ENCODE measurements at places on chromosomes 12 and 14.

- no peak for DNase-seq
Measured at GRCh38 chr12:43579206-43579605, 27.2 kb upstream of the ADAMTS20 start.

GRCh38 chr12:29706311-29706710, 77.4 kb downstream of the TMTC1 start:
- DNase-seq = no peak

DNA sequence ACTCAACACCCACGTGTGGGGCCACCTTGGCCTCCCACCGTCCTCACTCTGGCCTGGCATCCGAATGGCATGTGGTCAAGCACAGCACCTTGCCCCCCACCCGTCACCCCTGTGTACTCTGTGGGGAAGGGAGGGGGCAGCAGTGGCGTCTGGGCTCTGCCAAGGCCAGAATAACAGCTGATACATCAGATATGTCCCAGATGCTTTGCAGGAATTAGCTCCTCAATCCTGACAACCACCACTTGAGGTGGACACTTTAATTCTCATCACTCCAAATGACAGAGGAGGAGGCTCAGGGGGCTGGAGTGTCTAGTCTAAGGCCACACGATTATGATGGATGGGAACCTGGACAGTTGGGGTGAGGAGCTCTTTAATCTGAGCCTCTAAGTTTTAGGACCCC, 1.7 kb upstream of the KRT80 start:
- DNase-seq = no peak

DNA sequence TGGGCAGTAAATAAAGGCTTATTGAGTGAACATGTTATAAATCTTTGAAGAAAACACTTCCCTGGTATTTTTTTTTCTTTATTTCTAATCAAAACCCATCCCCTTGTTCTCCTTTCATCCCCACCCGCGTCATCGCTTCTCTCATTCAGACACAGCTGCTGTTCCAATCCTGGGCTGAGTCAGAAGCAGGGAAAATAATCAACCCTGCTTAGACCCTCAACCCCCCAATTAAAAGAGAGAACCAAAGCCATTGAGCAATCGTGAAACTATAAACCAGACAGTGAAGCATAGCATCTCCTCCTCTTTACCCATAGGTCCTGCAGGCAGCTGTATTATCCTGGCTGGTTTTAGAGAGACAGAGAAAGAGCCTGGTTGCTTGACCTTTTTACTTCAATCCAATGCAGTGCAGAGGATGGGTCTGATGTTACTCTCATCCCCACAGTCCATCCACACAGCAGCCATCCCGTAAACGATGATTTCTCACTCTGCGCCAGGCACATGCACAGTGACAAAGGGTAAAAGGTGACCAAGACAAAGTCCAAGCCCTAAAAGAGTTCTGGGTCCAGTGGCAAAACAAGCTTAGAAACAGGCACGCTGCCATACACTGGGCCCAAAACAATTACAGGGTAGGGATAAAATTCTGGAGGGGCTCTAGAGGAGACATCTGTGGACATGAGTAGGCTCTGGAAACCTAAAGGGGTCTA, 238.3 kb downstream of the GALC start:
- DNase-seq = no peak

DNA sequence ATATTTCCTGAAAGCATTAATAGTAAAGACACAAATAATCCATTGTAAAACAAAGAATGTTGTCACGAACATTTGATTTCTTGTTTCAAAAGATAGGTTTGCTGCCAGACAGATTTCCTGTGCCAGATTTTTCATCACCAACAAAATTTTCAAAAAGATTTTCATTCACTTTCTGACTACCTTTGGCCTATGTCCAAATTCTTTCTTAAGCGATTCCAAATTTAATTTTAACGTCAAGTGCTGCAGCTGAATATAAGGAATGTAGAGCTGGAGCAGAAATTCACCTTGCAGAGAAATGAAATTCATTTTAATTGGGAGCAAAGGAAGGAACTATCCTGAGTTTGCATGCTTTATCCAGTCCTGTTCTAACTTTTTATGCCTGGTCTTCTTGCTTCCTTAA, 277.4 kb downstream of the CCER1 start:
- DNase-seq = no peak

GRCh38 chr14:104545942-104546501, 33.5 kb upstream of the C14orf180 start:
- no peak for DNase-seq

- DNase-seq = no peak
Measured at GRCh38 chr12:16636435-16637055, 30.6 kb upstream of the LMO3 start.

- DNase-seq = no peak
Measured at GRCh38 chr12:89411234-89411633, 58.9 kb upstream of the DUSP6 start.

GRCh38 chr12:129592449-129592848, 311.4 kb downstream of the TMEM132D start:
- no peak for DNase-seq

Data from activated naive CD4-positive, alpha-beta T cell (primary cell).